GM23338 (cell line): ENCODE measurements at places on chromosomes 2 and 18. TPM values are rescaled to one million over a fixed set of nuclear protein-coding genes. Genes with fewer than 3 reads are reported as not detected.

Gene ANKRD23
- polyA plus RNA-seq, result 2.9 and 5.0 TPM in 2 replicates

Gene GKN1
- polyA plus RNA-seq, result not detected in 2 replicates

Gene TUBB8B
- polyA plus RNA-seq, result 0.74 and 1.2 TPM in 2 replicates

Gene CHPF
- polyA plus RNA-seq, result 34.4 and 36.5 TPM in 2 replicates

Gene EML6
- 1.6 and 2.7 TPM in 2 replicates for polyA plus RNA-seq

Gene SDC1
- polyA plus RNA-seq, result 16.1 and 16.6 TPM in 2 replicates

Gene TMEM247
- polyA plus RNA-seq, result not detected in 2 replicates

Gene INHA
- 0.56 and 1.5 TPM in 2 replicates for polyA plus RNA-seq

Gene STON1
- 5.4 and 5.5 TPM in 2 replicates for polyA plus RNA-seq

Gene SCTR
- polyA plus RNA-seq, result not detected in 2 replicates

Gene PJVK
- 1.5 and 1.6 TPM in 2 replicates for polyA plus RNA-seq

Gene SULT6B1
- polyA plus RNA-seq, result not detected in 2 replicates

Gene ATG9A
- 18.0 and 20.7 TPM in 2 replicates for polyA plus RNA-seq

Gene ALLC
- not detected in 2 replicates for polyA plus RNA-seq

Gene RGPD6
- polyA plus RNA-seq, result 4.9 and 7.6 TPM in 2 replicates

Gene LBH
- polyA plus RNA-seq, result 17.5 and 21.1 TPM in 2 replicates

Gene PLCL1
- not detected in 2 replicates for polyA plus RNA-seq

Gene C2orf78
- 0.14 and 0.18 TPM in 2 replicates for polyA plus RNA-seq

Gene TEX44
- polyA plus RNA-seq, result not detected in 2 replicates

Gene LHCGR
- polyA plus RNA-seq, result 0.54 and 0.66 TPM in 2 replicates

Gene SERPINB4
- polyA plus RNA-seq, result 1.5 and 2.3 TPM in 2 replicates

Gene CREG2
- 1.5 and 1.7 TPM in 2 replicates for polyA plus RNA-seq

Gene OTX1
- polyA plus RNA-seq, result 1.1 and 2.2 TPM in 2 replicates

Gene ADD2
- 34.6 and 40.2 TPM in 2 replicates for polyA plus RNA-seq

Gene HOXD8
- polyA plus RNA-seq, result not detected in 2 replicates

Gene LTBP1
- polyA plus RNA-seq, result 14.2 and 15.7 TPM in 2 replicates

Gene RAB10
- polyA plus RNA-seq, result 119 and 143 TPM in 2 replicates

Gene FAM237A
- polyA plus RNA-seq, result not detected in 2 replicates
